ENCODE measurements at places on chromosomes 2 and 18.
A peak's percentile ranks its signal among the peaks of the same experiment; 100 is the strongest.

GRCh38 chr2:160666154-160667060 is 172.8 kb upstream of the RBMS1 start:
- no peak for DNase-seq

- no peak for DNase-seq
Observed at GRCh38 chr18:34957864-34958259, 83.4 kb upstream of the MAPRE2 start.

DNA sequence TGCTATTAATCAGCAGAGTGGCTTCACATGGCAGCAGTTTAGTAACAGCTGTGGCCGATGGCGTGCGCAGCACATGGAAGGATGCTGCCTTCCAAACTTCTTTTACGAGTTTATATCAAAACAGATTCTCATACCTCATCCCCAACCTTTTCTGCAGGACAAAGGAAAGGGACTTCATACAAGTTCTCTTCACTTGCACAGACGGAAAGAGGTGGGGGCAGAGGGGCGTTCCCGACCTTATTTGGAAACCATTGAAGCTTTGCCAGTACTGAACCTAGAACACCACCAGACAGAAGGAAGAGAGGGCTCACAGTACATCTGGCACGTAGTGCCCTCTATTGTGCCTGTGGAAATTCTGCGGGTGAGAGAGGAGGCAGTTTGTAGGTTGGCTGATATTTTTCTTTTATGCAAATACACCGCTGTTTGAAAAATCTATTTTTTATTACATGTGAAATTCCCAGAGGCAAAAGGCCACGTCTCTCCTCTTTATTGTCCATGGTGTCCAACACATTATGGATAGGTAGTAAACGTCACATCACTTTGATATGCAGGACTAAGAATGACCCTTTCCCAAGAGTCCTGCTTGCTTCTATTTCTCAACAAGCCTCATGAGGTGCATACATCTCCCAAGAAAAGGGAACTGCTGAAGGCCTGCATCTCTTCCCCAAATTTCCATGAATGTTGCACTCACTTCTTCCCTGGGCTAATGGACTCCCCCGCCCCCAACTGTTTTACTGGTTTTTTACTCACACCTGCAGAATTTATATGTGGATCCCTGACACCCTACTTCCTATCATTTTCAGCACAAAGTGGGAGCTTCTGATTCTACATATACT is 31.3 kb downstream of the COLEC12 start:
- DNase-seq = no peak

- DNase-seq = peak; percentile 55
Observed at GRCh38 chr2:193502363-193503035, 1307.8 kb upstream of the TMEFF2 start.

DNA sequence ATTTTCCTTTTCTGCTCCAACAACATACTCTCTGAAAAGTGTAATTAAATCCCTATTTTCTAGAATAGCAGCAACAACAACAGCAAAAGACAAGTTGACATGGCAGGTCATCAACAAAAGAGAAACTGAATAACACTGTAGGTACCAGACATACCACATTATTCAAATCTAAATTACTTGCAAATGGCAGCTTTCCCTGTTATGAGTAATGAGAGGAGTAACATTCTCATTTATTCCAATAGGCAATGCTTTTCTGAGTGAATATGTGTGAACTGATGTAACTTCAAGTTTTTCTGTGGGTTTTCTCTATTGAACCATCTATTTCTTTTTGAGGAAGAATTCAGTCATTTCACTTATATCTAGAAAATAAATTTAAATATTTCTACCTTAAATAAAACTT is 501.5 kb downstream of the TRIB2 start:
- no peak for DNase-seq

Measured in SHP77 treated with DMSO at 0.1 percent for 48 hours (cell line).